Left cardiac atrium (tissue), 4 donors: ENCODE measurements at places on chromosomes 2 and 18.

- DNase-seq: no peak
These were observed 215.6 kb upstream of the MAP2 start for GRCh38 chr2:209208211-209208610.

GRCh38 chr18:32804134-32804888 lies 31.5 kb upstream of the KLHL14 start:
- no peak for DNase-seq

- DNase-seq: no peak
These were observed 397.8 kb downstream of the NBAS start for GRCh38 chr2:15163326-15163725.

- no peak for DNase-seq
These were observed 627.0 kb upstream of the SLC39A10 start for GRCh38 chr2:195029804-195030654.

GRCh38 chr2:207465894-207466293 lies 63.9 kb upstream of the CREB1 start:
- no peak for DNase-seq

GRCh38 chr2:62281663-62282062 lies 85.7 kb downstream of the B3GNT2 start:
- DNase-seq: no peak

GRCh38 chr2:131048641-131049040 lies 44.6 kb downstream of the FAM168B start:
- DNase-seq: no peak

DNA sequence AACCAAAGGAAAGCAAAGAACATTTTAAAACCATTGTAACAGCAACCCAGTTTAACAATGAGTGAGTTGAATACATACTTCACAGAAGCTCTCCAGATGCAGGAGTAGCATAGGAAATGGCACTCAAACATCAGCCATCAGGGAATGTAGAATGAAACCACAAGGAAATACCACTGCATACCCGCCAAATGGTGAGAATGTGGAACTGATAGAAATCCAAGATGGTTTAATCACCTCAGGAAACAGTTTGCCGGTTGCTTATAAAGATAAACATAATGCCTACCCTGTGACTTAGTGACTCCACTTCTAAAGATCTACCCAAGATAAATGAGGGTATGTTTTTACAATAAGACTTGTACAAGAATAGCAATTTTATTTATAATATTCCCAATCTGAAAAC lies 132.0 kb downstream of the GALNT1 start:
- no peak for DNase-seq

DNA sequence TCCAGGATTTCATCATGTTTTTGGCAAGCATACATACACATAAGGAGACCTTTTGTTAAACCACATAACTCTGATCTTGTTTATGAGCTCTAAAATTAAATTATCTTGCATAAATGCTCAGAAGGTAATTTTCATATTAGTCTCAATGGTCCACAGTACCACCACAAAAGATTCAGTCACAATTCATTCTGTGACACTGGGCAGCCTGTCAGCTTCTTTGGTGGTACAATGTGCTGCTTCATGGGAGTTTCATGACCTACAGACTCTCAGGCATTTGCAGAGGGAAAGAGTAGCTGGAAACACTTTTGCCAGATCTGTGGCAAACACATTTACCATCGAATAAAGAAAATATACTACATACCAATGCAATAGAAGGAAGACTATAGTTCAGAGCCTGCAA lies 51.3 kb upstream of the ZNF397 start:
- DNase-seq: no peak

DNA sequence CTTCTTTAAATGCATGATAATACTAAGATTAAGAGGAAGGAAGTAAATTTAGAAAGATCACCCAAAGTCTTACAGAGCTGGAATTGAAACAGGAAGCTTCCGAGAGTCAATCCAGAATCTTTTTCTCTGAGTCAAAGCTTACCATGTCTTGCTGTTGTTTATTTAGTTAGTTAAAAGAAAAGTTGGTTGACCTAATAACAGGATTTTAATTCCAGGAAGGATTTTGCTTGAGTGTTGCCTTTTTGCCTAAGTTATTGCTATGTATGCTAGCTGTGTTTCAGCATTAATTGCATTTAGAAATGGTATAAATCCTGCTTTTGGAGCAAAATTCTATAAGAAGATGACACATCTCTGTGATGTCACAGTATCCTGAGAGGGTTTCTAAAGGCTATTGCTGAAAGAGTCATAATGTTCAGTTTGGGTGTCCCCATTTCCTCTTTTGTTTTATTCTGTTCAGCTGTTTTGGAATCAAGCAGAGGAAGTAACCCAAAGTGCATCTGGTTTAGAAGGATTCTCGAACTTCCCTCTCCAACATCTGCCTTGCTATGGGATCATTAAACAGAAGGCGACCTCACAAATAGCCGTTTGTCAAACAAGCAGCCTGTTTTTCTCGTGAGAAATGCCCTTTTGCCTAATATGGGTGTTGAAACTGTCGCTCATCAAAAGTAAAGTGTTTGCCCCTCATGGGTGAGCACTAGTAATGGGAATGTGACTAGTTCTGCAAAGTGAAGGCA lies 271.5 kb upstream of the MMADHC start:
- no peak for DNase-seq

DNA sequence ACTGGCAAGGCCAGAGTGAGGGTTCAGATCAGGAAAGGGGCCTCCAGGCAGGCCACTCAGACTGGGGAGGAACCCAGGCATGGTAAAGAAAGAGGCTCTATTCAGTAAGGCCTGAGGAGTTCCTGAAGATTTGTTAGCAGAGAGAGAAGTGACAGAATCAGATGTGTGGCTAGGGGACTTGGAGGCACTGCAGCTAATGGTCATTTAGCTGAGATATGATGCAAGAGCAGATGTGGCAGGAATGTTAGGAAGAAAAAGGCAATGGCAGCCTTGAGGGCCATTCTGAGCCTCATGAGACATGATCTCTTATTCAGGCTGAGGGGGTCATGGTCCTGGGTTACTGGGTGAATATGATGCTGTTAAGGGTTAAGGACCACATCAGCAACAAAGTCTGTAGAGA lies 73.4 kb downstream of the CCDC93 start:
- no peak for DNase-seq

DNA sequence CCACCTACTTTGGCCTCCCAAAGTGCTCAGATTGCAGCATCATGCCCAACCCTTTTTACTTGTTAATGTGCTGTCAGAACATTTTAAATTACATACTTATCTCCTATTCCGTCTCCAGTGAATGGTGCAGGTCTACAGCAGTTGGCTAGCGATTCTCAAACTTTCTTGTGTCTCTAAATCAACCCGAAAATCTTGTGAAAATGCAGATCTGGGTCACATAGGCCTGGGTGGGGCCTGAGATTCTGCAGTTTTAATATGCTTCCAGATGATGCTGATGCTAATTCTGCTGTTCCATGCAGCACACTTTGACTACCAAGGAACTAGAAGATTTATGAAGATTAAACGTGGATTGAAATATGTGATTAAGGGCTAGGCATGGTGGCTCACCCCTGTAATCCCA lies 14.8 kb upstream of the ACSL3 start:
- no peak for DNase-seq

- no peak for DNase-seq
These were observed 13.1 kb upstream of the GPR17 start for GRCh38 chr2:127632592-127633489.

GRCh38 chr2:58629545-58630119 lies 388.5 kb upstream of the FANCL start:
- DNase-seq: no peak

DNA sequence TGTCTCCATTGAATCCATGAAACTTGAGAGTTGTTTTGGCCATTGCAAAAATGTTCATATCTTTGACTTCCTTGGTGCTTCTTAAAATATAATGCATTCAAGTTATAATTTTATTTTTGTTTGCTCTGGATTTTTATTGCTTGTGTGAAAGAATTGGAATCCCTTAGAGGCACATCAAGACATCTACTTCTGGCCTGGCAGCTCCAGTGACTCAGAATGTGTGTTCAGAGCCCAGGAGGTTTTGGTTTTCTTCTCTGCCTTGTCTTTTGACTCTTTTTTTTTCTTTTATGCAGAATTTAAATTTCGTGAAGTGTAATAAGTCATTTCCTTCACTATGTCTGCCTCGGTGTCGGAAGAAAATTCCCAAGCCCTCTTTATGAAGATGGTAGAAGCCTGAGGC lies 180.2 kb downstream of the LTBP1 start:
- DNase-seq: no peak

DNA sequence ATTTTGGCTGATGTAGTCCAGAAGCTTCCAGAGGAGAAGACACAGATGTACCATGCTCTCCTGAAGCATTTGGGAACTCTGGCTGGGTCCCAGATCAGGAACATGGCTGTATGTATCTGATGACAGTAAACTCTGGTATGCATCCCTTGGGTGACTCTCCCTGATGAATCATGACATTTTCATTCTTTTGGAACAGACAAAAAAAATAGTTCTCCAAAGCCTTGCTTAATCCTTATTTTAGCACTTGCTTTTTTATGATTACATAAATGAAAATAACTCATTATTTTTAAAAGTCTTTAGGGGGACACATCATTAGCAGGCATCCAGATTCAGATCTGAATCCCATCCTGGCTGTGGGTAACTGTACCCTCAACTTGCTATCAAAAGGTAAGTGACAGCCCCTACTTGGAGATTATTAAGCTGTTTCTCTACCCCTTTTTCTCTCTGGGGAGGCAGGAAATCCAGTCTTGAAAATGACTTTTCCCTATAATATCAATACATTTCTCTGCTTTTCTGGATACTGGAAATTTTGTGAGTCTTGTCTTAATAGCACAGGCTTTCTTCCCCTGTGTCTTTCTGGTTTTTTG lies 23.3 kb downstream of the AOX1 start:
- DNase-seq: peak; percentile 25

DNA sequence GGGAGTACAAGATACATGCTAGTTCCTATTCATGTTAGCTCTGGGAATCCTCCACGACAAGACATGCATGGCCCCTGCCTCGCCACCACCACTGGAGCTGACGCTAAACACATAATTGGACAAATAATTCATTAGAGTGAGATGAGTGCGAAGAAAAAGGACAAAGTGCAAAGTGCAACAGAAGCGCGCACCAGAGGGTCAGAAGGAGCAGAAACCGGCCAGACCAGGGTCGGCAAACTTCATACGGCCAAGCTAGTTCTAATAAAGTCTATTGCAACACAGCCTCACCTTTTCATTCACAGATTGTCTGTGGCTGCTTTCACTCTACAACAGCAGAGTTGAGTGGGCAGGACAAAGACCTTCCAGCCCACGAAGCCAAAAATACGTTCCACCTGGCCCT lies 266.1 kb upstream of the KLHL29 start:
- no peak for DNase-seq

GRCh38 chr2:176935543-176936102 lies 277.0 kb upstream of the HNRNPA3 start:
- no peak for DNase-seq

DNA sequence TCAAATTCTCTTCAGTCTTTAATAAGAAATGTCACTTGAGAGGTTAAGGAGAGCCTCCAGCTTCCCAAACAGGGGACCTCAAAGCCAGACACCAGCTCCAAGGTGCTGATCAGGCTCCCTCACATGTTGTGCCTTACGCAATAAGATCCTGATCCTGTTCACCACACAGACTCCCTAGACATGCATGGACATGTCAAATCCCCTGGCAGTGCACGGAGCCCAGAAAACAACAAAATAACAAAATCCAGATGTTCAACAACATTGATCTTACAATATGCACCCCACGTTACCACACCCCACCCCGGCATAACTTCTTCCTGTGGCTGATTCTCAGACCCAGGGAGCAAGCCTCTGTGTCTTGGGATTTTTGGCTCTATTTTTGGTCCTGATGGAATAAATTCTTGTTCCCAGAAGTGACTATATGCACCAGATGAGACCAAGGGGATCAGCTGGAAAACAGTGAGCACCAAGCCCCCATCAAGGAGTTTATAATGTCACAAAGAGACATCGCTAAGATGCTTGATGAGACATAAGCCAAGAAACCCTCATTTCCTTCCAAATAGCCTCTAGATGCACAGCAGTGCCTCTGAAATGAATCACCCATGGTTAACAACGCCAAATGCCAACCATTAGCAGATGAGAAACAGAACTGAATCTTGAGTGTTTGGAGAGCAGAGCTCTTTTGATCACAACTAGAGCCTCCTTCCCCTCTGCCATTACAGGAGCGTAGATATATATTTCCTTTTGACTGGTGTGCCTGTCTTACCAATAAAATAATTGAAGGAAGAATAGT lies 198.2 kb downstream of the PRKCE start:
- DNase-seq: no peak

DNA sequence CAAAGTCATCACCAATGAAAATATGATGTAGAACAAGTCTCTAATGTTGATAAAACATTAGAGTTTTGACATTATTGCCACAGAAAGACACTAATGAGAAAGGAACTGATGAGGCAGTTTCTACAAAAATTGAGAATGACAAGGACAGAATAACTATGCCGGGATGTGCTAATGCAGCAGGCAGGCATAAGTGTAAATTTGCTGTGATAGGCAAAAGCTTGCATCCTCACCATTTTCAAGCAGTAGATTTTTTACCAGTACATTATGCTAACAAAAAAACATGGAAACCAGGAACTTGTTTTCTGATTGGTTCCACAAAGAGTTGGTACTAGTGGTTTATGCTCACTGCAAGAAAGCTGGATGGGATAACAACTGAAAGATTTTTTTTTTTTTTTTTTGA lies 715.5 kb upstream of the LRRTM4 start:
- no peak for DNase-seq

DNA sequence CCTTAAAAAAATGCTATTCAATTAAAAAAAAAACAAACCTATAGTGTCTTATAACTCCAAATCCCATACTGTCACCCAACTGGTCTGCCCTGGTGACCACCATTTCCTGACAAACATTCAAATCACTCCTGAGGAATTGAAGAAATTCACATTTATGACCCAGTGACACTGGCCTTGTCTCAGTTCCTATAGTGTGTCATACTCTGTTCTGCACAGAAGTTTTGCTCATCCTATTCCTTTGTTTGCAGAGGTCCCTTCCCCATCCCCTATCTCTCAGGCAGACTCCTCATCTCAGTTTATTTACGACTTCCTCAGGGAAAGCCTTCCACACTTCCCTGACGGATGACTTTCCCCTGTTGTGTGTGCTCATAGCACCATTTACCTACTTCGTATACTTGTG lies 14.7 kb downstream of the ZC3H6 start:
- DNase-seq: no peak

DNA sequence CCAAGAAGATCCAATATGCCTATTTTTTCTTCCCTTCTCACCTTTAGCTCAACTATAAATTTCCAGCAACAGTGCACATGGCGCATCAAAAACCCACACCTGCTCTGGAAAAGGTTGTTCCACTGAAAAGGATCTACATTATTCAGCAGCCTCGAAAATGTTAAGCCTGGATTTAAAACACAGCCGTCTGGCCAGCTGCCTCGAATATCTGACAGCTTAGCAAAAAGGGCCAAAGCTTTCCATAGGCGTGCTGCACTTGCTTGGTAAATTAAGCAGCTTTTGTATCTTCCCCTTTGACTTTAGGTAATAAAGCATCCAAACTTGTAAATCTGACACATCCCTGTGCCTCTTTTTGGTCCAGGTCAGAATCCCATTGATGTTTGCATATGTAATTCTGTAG lies 20.5 kb downstream of the DAPL1 start:
- DNase-seq: no peak

- DNase-seq: no peak
These were observed 21.9 kb downstream of the FN1 start for GRCh38 chr2:215413974-215414373.
